ENCODE measurements at places on chromosomes 2 and 18.

DNA sequence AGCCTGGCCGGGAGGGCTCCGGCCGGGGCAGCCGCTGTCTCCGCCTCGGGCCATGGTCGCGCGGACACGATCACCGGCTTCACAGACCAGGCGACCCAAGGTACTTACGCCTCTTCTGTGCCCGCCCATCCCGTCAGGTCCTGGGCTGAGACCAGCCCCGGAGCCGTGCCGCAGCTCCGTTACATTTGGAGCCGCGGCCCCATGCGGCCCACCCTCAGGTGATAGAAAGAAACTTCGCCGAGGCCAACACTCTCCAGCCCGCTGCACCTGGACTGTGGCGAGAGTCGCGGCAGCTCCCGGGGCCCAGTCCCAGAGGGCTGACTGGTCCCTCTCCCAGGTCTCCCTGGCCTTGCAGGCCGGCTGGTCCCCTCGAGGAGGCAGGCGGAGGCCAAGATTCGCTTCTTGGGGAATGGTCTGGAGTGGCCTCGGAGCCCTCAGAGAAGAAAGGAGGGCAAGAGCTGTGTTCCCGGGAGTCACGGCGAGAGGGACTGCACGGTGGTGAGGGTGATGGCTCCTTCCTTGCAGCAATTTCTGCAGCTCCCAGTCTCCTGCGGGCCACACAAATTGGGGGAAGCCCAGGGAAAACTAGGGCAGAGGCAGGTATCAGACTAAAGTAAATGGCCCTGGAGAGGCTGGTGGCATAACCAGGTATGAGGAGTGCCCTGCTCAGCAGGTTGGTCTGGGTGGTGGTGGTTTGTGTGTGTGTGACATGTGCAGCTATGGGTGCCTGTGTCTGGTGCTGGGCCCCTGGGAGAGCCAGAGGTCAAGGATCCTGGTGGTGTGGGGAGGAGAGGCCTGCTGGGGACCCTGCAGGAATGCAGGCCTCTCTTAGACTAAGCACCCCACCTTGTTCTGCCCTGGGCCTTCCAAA lies 822 bp downstream of the GDF7 start:
- no peak for DNase-seq

DNA sequence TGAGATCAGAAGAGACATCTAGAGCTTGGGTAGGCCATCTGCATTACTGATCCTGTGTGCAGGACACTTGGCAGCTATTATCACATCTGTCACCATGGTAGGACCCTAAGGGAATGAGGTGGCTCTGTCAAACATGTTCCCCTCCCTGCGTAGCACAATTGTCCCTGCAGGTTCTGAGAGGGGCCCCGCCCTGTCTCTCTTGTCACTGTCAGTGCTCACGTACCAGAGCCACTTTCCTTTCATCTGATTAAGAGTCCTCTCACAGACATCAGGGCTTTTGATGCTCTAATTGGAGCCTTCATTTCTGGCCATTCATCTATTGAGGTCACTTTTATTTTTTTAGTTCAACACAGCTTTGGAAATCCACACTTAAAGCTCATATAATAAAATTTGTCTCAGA lies 38.5 kb downstream of the NEB start:
- DNase-seq: no peak

DNA sequence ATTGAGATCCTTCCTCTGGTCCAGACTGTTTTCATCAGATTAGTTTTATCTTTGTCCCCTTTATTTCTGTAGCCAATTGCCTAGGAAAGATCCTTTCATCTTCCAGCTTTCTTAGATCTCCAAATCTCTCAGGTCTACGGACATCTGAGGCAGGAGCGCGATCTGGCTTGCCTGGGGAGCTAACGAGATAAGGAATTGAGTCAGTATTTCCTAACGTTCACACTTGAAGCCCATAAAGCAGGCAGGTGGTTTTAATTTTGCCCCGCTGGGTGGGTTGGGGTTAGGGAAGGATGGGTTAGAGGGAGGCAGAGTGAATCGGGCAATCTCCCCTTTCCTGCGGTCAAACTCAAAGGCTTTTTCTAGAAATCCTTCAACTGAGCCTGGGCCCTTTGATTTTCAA lies 727 bp upstream of the TTLL4 start:
- DNase-seq: no peak

GRCh38 chr2:5940596-5941535 lies 248.7 kb downstream of the SOX11 start:
- DNase-seq: no peak

GRCh38 chr2:55000341-55000740 lies 49.9 kb downstream of the RTN4 start:
- DNase-seq: no peak

- no peak for DNase-seq
Measured at GRCh38 chr2:75090770-75091515, 108.4 kb downstream of the TACR1 start.

GRCh38 chr2:32981612-32982011 lies 34.9 kb downstream of the LTBP1 start:
- no peak for DNase-seq

- no peak for DNase-seq
Measured at GRCh38 chr2:26915316-26915715, 55.1 kb upstream of the MAPRE3 start.

- peak; percentile 4 for DNase-seq
Measured at GRCh38 chr18:9333441-9334328, 888 bp upstream of the TWSG1 start.

GRCh38 chr2:119448427-119449141 lies 16.9 kb downstream of the TMEM37 start:
- no peak for DNase-seq

DNA sequence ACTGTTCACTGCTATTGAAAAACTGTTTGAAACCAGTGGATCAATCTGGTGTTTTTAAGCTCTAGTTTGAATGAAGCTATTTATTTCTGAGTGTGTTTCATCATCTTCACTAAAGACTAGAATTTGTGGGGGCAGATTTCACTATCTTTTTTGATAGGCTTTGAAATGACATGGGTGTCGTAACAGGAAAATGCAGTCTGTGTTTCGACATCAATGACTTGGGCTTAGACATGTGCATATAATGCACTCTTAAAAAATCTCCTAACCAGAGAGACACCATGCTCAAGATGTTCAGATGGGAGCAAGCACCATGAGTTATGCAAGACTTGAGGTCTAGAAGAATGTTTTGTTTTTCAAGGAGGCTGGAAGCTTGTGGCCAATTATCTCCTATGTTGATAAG lies 221.6 kb downstream of the GPD2 start:
- no peak for DNase-seq

DNA sequence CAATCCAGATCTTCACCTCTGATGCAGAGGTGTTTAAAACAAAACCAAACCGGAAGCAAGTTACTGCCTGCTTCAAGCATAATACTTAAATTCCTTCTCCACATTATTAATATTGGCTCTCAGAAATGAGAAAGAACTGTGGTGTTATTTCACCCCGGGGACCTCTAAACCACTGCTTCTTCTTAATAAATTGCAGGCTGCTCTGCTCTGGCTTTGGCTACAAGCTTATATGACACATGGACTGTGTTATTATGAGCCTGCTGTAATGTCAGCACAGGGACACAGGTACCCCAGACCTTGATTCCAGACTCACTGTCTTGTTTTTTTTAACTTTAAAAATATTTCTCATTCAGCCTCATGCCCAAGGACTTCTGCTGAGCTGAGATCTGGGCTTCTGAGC lies 45.1 kb downstream of the ST6GAL2 start:
- no peak for DNase-seq

- no peak for DNase-seq
Measured at GRCh38 chr18:79442508-79443221, 46.9 kb downstream of the NFATC1 start.

DNA sequence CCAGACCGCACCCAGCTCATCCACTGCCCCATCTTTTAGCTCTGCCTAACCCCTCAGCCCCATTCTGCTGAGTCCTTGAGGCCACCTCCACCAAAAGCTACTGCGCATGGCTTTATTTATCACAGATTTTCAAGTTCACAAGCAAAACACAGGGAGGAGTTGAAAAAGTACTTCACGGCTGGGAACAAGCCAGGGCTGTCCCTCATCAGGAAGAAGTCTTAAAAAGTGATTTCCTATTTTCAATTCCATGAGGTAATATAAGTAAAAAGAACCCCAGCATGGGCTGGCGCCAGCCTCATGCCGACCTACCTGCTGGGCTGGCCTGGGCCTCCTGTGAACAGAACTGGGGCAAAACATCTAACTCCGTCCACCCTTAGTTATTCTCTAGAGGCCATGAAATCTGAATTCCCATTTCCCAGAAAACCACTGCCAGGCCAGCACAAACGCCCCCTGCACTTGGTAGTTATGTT lies 69.0 kb downstream of the POLR1A start:
- DNase-seq: no peak

DNA sequence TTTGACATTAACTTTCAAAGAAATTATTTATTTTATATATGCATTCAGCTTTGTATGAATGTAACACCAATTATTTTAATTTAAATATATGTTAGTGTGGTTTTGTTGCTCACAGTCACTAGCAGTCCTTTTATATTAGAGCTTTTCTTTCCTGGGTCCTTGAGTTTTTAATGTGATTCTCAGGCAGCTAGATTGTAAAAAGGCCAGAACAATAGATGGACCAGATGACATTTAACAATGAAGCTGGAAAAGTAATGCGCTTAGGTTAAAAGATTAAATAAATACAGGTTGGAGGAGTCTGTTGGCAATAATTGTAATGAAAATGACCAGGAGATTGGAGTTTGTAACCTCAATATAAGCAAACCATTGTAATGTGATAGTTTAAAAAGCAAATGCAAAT lies 171.1 kb downstream of the FTCDNL1 start:
- DNase-seq: no peak

DNA sequence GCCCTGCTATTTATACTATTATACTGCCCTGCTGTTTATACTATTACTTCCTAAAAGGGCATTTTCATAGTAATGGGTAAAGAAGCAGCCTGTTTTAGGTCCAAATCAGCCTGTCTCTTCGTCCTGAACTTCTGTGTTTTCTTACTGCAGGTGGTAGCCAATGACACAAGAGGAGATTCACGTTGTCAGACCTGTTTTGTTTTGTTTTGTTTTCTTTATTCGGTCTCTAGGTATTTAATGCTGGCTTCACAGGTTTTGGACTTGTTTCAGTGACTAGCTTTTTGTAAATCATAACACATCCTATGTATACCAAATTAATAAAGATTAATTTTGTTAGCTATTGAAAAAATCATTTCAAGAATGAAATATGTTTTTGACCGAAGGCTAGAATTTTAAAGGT lies 116.4 kb downstream of the MAP3K20 start:
- no peak for DNase-seq

- DNase-seq: no peak
Measured at GRCh38 chr2:8118940-8119781, 562.7 kb upstream of the ID2 start.

- no peak for DNase-seq
Measured at GRCh38 chr2:37934591-37935513, 9.8 kb downstream of the RMDN2 start.

DNA sequence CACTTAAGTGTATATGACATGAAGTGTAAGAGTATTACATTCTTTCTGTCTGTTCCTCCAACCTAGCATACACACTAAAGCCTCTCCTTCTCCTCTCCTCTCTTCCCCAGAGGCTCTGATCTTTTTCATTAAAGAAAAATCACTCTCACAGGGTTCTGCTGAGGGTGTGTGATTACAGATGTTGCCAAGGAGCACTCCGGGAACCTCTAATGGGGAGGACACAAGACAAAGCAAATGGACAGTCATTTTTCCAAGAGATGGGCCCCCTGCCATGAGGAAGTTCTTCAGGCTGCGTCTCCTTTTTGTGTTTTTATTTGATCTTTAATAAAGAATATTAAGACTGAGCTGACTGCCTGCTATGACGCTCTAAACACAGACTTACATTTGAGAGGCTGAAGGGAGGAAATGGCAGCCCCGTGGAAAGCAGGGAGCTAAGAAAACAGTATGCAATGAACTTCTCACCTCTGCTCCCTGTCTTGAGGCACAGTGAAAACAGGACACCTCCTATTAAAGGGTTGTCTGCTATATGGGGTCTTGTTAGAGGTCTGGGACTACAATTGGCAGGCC lies 578.1 kb downstream of the PIK3C3 start:
- no peak for DNase-seq

- DNase-seq: no peak
Measured at GRCh38 chr2:215831296-215831913, 181.9 kb downstream of the MREG start.

DNA sequence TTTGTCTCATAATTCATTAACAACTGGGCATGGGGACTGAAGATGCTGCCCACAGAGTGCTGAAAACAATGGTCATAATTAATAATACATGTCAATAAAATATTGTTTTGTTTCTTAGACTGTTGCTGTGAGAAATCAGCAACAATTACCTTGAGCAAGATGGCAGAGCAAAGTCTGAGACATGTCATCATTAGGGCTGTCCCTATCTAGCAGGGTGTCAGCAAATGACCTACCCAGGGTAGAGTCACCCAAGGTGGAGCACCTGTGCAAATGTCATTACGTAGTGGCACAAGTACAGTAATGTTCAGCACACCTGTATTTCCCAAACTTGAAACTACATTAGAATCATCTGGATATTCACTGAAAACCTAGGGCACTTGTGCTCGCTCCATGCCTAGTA lies 10.6 kb upstream of the IL36A start:
- no peak for DNase-seq

DNA sequence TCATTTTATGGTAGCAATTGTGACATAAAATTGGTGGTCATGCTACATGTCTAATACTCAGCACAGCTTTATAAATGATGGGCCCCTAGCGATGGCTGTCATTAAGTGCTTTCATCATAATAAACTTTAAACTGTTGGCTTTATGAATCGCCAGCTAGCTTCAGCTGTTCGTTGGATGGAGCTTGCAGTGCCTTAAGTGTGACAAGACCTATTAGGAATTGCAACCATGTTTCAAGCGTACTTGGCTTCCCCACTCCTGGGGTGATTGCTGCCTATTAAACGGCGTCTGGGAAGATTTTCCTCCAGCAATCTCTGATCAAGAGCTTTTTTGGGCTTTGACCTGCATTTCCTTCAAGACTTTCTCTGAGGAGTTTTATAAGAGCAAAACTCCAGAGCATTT lies 164.5 kb upstream of the SIX3 start:
- DNase-seq: no peak

DNA sequence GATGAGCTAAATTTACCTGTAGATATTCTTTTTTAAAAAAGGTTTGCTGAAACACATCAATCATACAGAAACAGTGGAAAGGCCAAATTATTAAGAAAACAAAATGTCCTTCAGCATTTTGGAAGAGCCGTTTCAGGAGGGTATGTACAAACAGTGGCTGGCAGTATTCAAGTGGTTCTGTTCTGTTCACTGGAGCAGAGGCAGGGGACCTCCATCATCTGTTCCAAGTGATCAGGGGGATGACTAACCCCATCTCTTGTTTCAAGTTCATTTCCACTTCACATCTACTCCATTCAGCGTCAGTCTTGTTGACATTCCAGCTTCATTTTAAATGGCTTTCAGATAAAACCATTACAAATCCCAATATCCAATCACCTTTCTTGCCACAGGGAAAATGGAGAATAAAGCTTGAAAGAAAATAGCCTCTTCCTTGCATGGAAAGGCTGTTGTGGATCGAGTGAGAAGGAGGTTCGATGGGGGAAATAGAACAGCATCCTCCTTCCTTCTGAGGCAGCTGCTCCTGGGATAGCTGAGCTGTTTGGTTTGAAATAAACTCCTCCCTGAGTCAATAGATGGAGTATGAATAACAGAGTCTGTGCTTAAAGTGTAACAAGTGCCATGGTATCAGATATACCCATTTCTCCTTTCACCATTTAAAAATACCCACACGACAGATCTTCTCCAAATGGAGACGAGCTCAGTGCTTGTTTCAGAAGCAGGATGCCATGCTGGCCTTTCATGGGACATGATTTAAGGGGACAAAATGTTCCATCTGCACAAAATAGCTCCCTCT lies 63.7 kb upstream of the OTOF start:
- no peak for DNase-seq
